ENCODE measurements at places on chromosomes 6 and 20.

DNA sequence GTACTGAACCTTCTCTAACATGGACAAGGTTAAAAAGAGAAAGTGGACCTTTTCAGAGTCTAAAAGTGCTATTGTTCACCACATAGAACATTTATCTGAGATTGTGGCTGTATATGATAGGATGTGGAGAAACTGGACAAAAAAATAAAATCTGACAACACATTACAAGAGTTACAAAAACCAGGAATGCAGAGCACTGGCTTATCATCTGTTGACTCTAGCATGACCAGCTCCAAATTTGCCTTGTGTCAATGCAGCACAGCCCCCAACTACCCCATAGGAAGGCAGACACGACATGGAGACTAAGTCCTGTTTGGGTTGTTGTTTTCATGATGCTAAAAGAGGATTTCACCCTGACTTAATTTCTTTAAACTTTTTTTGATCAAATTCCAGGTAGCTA is 436.9 kb upstream of the MARCKS start:
- no peak for DNase-seq

DNA sequence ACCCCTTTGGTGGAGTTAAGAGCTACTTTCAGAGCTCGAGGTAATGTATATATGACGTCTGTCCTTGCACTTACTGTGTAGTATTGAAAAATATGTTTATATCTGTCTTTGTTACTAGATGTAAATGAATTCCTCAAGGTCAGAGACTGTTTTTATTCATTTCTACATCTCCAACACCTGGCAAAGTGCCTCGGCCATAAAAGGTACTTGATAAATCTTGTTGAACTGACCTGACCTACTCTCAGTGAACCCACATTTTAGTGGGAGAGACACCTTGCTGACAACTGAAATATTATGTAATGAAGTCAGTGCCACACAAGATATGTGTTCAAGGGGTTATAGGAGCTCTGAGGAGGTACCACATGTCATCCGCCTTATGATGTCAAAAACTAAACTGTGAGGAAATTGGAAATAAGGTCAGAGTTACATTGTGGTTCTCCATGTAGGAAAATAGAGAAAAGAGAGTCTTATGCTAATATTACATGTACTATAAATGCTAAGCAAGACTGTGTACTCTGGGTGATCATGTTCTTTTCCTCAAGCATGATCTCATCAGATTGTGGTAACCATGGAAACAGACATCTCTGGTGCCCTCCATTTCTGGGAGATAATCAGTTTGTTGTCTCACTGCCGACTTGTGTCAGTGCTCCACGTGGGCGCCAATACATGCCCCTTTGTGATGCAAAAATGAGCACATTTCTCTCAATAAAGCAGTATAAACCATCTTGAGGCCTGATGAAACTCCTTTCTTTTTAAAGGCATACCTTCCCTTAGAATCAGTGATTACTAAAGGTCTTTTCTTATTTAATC is 5.7 kb upstream of the TMEM30A start:
- no peak for DNase-seq

- DNase-seq = no peak
These were observed 405.7 kb upstream of the CITED2 start for GRCh38 chr6:139779988-139780774.

- DNase-seq = no peak
These were observed 10.5 kb upstream of the EPB41L2 start for GRCh38 chr6:131073577-131073976.

DNA sequence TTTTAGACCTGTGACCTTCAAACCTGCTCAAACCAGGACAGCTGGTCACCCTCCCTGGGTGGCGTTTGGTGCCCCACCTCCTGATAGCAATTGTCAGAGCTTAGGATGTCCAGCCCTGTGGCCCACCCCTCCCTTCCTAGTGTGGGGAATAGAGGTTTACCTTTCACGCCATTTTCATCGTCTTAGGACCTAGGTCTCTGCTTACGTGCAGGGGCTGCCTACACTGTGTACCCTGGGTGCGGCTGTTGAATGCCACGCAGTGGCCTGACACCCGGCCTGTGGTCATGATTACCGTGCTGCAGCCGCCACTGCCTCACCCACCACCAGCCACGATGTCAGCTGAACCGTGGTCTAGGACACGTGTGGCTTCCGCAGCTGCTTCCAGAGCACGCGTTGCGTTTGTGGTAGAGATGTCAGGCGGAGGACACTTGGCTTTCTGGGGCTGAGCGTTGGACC is 157.3 kb downstream of the DTNBP1 start:
- no peak for DNase-seq

DNA sequence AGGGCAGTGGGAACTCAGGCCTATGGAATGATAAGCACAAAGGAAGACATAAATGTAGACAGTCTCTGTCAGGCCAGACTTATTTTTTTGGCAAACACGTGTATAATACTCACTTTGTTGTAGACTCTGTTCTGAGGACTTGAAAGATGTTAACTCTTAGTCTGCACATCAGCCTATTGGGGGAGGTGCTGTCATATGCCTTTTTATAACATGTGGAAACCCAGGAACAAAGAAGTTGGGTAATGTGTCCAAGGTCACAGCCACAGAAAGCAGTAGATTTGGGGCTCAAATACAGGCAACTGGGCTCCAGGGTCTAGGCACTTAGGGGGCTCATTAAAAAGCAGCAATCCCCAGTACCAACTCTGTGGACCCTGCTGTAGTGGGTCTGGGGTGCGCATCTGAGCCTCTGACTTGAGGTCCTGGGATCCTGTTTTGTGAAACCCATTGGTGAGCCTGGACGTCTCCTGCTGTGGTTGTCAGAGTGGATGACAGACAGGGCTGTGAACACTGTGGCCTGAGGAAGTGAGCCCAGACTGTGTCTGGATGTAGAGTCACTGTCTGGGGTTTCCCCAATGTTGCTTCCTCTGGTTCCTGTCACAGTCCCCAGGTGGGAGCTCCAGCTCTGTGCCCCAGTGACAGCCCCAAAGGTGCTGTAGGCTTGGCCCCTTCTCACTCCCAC is 50.0 kb downstream of the CDH26 start:
- DNase-seq = peak; percentile 56

- DNase-seq = no peak
These were observed 73.9 kb downstream of the DCDC2 start for GRCh38 chr6:24284006-24284405.

GRCh38 chr20:62778601-62779416 is 17.5 kb upstream of the MRGBP start:
- DNase-seq = no peak

GRCh38 chr20:24686156-24686555 is 216.7 kb downstream of the SYNDIG1 start:
- DNase-seq = no peak

DNA sequence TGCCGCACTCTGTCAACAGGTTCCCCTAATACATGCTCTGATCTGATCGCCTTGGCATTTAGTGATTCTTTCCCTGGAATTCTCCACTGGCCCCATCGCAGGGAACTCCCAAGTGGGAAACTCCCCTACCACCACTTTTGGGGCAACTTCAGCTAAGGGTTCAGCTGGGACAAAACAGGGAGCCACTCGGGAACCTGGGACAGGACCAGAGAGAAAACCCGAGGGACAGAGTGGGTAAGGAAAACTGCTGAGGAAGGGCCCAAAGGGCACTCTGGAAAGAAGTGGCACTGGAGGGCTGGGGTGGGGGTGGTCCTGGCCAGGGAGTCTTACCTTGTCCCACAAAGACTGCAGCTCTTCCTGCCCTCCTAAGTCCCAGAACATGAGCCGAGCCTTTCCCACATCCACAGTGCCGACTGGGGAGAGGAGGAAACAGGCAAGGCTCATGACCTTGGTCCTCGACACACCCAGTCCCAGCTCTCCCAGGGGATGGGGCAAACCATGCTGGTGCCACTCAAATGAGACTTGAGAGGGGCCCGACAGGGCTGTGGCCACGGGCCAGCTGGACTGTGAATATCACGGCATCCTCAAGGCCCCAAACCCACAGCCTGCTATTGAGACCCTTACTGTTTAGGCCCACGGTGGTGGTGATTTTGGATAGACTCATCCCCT is 1.6 kb downstream of the ARFRP1 start:
- DNase-seq = no peak

DNA sequence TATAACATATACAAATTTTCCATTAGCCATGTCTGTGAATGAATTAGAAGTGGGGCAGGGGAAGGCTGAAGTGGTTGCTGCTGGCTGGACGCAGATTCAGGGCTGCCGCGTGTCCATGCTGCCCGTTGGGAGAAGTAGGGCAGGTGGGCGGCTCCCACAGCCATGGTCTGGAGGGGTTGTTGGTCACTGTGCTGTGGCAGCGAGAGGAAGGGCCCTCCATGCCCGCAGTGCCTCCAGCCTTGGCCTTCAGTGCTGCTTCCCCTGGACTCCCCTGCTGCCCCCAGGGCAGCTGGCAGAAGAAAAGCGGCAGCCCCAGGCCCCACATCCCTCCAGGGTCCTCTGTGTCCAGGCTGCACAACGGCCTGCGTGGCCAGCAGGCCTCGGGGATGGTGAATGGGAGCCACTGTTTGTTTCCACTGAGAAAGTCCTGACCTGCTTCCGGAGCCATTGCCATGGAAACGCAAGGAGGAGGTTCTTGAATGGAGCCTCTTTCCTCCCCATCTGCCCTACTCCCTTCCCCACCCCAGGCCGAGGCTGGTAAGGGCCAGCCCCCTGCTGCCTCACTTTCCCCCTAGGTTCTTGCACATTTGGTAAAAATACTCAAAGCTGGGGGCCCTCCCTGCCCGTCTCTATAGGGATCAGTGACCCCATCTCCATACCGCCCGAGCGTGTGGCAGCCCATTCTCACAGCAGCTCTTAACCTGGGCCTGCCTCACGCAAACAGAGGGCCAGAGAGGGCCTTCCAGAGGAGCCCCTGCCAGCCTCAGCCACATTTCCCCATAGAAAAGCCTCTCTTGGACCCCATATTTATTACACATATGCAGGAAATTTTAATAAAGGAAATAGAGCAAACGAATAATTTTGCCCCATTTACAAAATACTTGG is 113.3 kb downstream of the SASH1 start:
- DNase-seq = no peak

- peak; percentile 66 for DNase-seq
These were observed 30.4 kb downstream of the KCNQ2 start for GRCh38 chr20:63442100-63442493.

DNA sequence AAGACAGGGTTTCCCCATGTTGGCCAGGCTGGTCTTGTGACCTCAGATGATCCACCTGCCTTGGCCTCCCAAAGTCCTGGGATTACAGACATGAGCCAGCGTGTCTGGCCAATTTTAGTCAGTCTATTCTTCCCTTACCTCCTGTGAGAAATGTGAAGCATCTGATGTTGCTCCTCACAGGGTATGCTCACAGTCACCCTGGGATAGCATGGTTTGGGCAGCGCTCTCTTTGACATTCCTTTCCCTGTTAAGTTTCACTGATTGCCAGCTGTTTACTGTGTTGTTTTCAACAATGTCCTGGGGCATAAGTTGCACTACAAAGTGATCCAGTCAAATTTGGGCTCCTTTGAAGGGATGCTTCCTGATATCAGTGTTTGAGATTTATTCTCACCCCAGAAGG is 13.1 kb downstream of the CDC5L start:
- no peak for DNase-seq

GRCh38 chr20:19112828-19113227 is 99.6 kb upstream of the SLC24A3 start:
- no peak for DNase-seq

DNA sequence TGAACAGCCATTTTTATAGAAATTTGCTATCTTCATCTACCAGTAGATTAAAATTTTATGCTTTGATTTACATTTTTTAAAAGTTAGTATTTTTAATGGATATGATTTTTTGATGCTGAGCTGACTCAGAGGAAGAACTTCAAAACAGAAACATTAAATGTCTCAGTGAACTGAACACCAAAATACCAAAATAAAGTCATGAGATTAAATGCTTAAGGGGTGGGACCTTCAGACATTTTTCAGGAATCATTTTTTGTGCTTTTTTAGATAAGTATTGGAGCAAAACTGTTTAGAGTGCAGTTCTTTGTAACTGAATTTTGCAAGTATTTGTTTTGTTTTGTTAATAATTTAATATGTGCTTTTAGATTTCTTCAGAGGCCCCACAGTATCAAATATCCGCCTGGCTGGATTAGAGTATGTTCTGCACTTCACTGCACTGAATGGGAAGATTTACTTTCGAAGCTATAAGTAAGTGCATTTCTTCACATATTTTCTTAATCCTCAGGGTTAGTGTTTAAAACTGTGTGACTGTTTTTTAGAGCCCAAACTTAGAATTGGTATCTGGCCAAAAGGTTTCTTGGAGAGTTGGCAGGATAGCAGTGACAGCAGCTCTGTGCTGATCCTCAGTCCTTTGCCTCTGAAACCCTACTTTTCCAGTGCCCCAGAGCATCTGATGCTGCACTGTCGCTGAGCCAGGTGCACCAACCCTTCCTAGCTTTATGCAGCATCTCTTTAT is 33.7 kb downstream of the RPF2 start:
- no peak for DNase-seq

DNA sequence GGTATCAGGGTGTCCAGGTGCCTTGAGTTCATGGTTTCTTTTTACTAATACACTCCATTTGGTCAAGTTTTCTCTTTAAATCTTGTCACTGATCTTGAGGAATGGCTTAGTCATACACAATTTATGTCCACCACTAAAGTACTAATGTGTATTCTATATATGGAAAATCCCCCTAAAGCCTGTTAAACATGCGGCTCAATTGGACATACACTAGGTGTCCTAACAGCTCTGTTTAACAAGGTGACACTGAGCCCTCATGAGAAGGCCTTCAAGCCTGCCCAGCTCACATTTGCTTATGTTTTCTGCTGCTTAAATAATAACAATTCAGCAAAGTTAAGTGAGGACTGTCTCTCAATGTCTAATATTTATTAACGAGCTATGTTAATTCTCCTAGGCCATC is 31.5 kb downstream of the PDE7B start:
- no peak for DNase-seq

- no peak for DNase-seq
These were observed 408.5 kb upstream of the RGS17 start for GRCh38 chr6:153539602-153540001.

DNA sequence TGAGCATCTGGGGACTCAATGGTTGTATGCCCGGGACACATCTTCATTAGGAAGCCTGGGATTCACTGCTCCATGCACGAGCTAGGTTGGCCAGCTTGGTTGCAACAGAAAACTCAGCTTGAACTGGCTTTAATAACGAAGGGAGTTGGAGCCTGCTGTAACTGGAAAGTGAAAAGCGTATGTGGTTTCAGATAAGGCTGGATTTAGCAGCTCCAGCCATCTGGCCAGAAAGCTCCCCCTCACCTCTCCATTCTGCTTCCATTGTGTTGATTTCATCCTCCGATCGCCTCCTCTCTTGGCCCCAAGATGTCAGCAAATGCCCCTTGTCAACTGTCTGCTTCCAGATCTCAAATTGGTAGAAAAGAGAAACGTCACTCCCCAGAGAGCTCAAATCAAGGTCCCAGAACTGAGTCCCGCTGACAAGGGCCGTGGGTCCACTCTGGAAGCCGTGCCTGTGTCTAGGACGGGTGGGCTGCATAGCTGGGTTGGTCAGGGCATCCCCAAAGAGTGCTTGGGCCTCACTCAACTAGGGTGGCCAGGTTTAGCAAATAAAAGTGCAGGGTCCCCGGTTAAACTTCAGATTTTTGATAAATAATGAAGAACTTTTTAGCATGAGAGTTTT is 117.0 kb upstream of the PMEPA1 start:
- DNase-seq = no peak
